Umbilical cord (tissue), 2 donors: ENCODE measurements at places on chromosomes 5 and 9.

- no peak for DNase-seq
Observed at GRCh38 chr9:1495282-1496030, 445.3 kb downstream of the DMRT2 start.

DNA sequence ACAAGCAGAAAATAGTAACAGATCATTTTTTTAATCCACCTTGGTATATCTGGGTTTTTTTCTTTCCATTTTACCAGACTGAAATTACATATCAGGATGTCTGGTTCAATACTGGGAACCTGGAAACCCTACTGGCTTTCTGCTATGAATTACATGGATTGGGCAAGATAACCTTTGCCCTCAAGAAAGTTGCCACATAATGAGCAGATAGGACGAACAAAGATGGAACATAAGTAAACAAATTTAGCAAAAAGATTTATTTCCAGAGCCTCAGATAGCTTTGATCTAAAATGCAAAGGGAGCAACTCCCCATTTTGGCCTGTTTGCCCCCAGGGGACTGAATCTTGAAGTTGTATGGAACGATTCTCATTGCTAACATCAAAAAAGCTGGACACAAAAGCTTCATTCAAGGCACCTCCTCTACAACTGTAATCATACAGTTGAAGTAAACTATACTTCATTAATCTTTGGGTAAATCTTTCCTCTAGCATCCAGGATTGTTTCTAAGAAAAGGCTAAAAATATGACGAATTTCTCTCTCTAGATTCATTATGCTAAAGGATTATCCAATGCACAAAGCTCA is 131.6 kb upstream of the PTGER4 start:
- no peak for DNase-seq

- DNase-seq = no peak
Observed at GRCh38 chr5:90690307-90690706, 131.7 kb downstream of the ADGRV1 start.

DNA sequence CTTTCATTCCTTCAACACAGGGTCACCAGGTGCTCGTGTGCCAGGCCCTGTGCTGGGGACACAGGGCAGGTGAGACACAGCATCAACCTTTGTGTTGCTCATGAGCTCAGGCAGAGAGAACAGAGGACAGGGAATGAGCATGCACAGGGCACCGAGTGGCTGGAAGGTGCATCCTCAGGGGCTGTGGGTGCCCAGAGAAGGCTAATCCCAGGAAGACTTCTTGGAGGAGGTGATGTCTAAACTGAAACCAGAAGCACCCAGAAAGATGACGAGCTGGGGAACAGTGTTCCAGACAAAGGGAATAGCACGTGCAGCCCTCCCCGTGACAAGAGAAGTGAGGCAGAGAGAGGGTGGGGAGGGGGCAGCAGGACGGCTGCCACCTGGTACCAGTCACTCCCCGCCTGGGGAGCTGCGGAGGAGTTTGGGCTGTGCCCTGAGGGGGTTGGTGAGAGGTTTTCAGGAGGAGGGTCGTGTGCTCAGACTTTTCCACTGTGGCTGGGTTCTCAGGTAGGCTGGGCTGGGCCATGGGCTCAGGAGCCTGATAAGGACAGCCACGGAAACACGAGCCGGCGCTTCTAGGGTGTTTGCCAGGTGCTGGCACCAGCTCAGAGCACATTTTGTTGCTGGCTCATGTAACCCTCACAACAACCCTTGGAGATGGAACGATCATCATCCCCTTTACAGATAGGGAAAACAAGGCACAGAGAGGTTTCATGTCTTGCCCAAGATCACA is 46.0 kb downstream of the HMCN2 start:
- no peak for DNase-seq

DNA sequence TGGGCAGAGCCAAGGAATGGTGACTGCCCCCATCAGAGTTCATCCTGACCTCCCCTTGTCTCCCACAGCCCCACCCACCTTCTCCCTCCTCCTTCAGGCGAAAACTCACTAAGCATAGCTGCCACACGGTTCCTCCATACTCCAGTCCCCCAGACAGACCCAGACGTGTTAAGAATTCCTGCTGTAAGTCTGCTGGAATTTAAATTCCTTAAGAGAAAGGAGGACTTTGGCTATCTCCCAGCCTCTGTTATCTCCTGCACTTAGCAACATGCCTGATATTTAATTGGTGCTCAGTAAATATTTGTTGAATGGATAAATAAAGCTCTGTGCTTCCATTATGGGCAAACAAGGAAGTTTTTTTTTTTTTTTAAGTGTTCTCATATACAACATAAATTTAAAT is 213.7 kb downstream of the RFK start:
- peak; percentile 45 for DNase-seq

DNA sequence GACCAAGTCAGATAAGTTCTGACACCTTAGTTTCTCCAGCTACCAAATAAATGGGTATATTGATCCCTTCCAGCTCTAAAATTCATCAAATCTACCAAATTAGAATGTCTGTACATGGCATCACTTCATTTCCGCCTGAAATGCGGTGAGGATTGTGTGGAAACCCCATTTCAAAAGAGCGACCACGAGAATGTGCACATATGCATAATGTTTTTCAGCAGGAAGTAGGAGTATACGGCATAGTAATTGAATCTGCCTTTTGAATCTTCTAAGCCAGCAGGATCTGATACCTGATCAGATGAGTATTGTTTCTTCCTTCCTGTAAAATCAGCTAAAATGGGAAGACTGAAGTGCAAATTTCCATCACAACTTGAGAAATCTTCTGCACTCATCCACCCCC is 418.6 kb downstream of the TMEM38B start:
- no peak for DNase-seq

GRCh38 chr5:35487233-35488025 is 130.2 kb upstream of the SPEF2 start:
- peak; percentile 89 for DNase-seq

GRCh38 chr5:1103505-1104326 is 8.1 kb downstream of the SLC12A7 start:
- DNase-seq = no peak

GRCh38 chr5:172379481-172379880 is 74.8 kb downstream of the SH3PXD2B start:
- DNase-seq = no peak

DNA sequence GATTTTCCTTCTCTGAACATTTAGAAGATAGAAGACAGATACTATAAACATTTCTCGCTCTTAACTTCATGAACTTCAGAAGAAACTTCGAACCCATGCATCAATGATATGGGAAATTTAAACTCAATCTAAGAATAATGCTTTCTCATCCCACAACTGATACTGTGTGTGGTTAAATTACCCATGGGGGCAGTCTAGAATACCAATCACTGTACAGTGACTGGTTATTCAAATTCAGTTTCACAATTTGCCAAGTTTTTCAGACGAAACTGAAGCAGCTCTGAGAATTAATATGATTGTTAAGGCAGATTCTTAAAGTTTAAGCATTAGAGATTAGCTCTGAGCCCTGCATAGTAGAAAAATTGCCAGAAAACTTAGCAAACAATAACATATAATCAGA is 431.0 kb downstream of the SH3GL2 start:
- no peak for DNase-seq

GRCh38 chr5:123151227-123151909 is 62.3 kb downstream of the PRDM6 start:
- no peak for DNase-seq

- no peak for DNase-seq
Observed at GRCh38 chr5:151384106-151384505, 36.7 kb upstream of the SLC36A2 start.

- no peak for DNase-seq
Observed at GRCh38 chr5:139600336-139600949, 39.3 kb downstream of the UBE2D2 start.

DNA sequence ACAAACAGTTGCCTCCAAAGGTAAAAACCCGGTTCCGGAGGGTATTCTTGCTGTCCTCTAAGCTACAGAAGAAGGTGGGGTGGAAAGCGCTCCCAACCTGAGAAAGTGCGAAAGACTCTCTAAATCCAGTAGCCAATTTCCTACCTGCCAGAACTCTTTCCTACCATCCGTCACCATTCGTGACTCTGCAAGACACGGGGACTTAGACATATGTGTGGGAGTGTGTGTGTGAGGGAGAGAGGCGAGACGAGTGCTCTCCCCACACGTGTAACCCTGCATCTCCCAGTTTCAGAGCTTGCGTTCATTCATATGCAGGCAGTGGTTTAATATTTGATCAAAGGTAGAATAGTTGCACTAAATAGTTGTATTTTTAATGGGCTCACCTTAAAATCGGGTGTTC is 473 bp upstream of the GABRA1 start:
- no peak for DNase-seq

- DNase-seq = peak; percentile 93
Observed at GRCh38 chr5:111563031-111563822, 50.9 kb upstream of the STARD4 start.

DNA sequence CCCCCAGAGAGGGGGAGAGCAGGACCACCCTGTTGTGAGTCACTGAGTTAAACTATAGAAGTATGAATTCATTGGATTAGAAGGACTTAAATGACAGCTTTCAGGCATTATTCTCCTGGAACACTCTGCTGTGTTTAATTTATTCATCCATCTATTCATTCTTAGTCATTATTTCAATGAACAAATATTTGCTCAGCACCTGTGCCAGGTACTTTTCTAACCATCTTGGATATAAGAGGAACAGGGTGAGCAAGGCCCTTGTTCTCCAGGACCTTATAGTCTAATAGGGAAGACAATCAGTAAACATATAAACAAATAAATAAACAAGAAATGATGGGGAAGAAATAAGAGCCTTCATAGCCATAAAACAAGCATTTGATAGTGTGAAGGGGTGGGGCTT is 483.9 kb upstream of the BRINP1 start:
- no peak for DNase-seq

DNA sequence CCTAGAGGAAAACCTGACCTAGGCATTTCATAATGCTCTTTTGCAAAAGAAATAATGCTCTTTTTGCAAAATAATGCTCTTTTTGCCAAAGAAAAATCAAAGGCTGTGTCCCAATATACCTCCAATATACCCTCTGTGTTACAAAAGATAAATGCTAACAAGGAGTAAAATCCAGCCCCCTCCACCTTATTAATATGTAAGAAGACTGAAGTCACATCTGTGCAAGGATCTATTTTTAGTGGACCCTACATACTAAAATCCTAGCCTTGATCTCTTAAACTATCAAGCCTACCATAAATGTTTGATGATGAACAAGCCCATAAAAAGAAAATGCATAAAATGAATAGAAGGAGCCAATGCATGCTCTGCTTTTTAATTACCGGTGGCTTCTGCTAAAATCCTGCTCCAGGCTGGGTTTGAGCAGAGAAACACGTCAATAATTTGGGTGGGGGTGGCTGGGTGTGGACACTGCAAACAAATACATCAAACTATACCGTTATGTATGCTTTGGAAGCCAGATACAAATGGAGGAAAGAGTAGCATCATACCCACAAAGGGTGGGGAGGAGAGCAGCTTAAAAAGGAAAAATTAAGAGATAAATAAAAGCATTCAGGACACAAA is 131.6 kb downstream of the SEMA6A start:
- DNase-seq = peak; percentile 80

DNA sequence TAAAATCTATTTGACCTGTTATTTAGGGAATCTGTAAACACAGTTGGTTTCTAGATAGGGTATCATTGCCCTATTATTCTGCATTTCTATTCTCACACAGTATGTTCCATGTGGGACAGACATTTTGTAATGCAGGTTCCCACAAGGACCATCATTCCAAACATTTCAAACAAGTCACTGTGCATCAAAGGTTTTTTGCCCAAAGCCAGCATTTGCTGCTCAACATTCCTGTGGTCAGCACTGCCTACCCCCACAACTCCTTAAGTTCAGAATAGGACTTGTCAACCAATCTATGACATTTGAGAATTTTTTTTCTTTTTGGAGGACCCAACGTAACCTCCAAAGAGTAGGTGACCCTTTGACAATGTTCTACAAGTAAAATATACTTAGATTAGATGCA is 95.7 kb downstream of the LPAR1 start:
- no peak for DNase-seq

- DNase-seq = no peak
Observed at GRCh38 chr9:73219985-73220626, 68.4 kb downstream of the ANXA1 start.

DNA sequence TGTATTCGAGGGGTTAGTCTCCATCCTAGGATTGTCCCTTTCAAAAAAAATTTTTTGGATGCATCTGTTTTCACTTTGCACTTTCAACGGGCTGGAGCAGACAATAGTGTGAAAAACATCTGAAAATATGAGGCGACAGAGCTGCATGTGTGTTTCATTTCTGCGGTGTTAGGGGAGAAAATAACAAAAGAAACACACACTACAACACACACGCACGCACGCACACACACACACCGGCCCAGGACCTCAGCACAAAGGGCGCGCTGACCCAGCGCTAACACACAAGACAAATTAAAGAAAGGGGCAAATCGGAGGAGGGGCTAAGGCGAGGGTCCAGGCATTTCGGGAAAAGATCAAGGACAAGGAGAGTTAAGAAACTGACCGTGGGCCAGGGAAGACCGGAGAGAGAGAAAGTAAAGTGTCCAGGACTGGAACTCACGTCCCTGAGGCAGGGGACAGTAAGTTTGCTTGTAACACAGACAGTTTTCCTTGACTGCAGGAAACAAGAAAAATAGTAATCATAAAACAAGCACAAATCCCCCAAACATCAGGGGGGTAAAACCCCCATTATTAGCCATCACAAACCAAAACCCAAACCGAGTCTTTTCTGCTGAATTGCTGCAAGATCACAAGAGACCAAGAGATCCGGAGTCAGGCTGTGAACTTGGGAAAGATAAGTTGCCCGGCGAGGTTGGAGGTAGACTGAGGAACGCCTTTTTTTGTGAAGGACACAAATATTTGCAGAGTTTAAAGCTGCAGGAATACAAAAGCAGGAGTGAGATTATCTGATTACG is 302.1 kb downstream of the PARP8 start:
- DNase-seq = peak; percentile 14

- no peak for DNase-seq
Observed at GRCh38 chr5:107948377-107948776, 277.6 kb upstream of the EFNA5 start.

GRCh38 chr9:100601216-100601615 is 23.3 kb downstream of the CAVIN4 start:
- peak; percentile 30 for DNase-seq

DNA sequence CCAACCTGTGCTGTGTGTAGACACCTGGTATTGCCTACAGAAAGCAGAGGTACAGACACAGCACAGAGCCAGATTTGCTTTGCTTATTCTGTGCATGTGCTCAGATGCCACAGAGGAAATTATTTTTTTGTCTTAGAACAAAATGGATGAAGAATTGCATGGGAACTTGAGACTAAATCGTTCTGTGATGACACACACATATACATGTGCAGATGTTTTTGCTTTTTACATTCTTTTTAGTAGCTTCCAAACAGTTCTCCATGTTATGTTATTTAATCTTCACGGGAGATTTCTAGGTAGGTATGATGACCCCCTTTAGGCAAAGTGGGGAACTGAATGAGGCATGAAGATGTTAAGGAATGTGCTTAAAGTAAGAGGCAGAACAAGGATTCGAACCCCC is 221.5 kb upstream of the PANK3 start:
- no peak for DNase-seq

- no peak for DNase-seq
Observed at GRCh38 chr9:115810166-115810565, 343.4 kb upstream of the PAPPA start.
